ENCODE measurements at places on chromosomes 5 and 9.

DNA sequence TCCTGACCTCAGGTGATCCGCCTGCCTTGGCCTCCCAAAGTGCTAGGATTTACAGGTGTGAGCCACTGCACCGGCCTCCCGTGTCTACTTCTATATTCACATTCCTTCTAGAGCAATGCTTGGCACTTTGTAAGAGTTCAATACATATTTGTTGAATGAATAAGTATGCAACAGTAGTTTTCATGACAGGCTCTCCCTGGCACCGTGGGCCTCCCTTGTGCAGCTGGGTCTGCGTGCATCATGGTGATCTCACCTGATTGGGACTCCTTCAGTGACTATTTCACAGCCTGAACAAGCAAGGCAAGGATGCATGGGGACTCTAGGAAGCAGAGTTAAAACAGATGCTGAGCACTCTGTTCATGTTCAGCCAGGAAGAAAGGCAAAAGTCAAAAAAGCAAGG lies 6.8 kb upstream of the ZBTB34 start:
- DNase-seq = no peak

DNA sequence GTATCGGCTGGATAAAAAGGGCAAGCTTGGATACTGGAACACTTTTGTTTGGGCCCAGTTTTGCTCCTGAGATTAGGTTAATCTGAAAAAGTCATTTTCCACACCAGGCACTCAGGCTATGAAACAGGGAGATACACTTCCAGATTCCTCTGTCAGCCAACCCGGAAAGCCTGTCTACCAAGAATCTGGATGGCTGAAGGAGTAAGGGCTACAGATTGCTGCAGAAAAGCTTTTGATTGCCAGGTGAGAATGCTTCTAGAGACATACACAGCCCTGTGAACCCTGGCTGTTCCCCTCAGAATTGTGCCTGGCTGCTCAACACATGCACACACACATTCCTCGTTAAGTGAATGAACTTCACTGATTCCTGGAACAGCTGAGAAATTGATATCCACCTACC lies 114.4 kb downstream of the PSD2 start:
- DNase-seq = no peak

- DNase-seq = no peak
Measured at GRCh38 chr5:96790961-96791504, 16.7 kb downstream of the ERAP1 start.

DNA sequence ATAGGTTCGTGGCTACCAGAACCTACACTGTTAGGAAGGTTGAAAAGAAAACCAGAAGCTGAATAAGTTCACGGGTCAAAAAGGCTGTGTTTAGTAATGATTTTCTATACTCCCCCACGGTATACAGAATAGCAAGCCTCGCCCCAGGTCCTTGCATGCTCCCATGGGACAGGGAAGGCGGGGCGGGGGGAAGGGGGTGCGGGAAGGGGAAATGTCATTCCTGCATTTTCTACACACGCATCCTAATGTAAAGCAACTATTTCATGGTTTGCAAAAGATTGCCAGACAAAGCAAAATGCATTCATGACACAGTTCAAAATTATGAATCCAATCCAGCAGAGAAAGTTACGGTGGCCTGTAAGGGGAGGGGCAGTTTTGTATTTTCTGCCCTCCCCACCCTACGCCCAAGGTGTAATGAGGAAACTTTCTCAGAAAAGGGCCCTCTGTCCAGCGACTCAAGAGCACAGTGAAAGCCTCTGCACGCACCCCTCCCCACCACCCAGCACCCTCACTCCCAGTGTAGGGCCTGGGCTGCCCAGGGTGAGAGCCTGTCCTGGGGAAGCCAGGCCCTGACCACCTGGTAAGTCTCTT lies 105.2 kb downstream of the ROR2 start:
- no peak for DNase-seq

DNA sequence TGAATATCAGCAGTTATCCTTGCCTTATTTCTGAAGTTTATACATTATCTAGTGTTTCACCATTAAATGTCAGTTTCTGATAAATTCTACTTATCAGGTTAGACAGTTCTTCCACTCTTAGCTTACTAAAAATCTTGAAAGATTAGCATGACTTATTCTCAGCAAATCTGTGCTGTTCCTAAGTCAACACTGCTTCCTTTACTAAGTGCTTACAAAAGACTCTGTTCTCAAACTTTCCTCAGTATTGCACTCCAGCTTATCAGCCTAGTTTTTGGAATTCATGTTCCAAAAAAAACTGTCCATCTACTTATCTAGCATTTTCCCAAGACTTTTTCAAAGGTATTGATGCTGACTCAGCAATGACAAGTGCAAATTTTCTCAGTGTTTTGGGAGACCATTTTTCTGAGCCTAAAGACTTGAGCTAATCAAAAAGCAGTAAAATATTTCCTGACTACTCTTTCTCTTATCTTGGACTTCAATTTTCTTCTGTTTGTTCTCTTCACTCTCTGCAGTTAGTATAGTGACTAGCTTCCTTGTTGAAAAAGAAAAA lies 61.1 kb upstream of the FRRS1L start:
- no peak for DNase-seq

DNA sequence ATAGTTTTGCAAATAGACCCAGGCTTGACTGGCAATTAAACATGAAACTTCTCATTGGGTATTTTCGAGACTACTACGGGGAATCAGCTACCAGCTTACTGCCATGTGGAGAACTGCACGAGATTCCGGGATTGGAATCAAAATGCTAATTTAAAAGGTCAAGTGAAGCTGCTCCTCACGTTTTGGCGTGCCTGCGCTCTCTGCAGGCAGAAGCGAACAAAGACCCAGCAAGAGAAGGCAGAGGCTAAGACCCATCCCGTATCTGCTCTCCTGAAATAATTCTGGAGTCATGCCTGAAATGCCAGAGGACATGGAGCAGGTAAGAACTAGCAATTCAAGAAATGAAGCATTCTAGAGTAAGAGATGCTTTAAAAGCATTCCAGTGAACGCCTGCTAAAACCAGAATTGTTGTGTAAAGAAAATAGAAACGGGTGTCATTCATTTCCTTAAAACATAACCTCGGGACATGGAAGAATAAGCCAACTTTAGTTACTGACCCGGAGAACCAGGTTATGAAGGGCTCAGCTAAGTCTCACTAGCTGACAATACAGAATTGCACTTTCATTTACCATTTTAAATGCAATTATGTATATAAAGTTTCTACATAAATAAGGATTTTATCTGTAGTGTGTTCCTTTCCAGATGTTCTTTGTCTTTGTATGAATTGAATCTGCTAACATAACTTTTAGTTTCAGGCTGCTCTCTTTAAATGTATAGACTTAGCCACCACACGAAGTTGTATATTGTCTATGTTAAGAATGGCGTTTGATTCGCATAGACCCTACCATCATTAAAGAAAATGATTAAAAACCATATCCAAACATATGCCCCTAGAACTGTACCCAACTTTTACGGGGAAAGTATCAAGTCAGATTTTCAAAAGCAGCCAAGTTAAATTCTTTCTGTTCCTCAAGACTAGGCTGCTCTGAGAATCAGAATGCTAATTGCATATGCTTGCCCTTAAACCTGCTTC lies 2.0 kb upstream of the MAT2B start:
- DNase-seq = peak; percentile 74

- no peak for DNase-seq
Measured at GRCh38 chr5:136285096-136285855, 80.1 kb downstream of the TRPC7 start.

DNA sequence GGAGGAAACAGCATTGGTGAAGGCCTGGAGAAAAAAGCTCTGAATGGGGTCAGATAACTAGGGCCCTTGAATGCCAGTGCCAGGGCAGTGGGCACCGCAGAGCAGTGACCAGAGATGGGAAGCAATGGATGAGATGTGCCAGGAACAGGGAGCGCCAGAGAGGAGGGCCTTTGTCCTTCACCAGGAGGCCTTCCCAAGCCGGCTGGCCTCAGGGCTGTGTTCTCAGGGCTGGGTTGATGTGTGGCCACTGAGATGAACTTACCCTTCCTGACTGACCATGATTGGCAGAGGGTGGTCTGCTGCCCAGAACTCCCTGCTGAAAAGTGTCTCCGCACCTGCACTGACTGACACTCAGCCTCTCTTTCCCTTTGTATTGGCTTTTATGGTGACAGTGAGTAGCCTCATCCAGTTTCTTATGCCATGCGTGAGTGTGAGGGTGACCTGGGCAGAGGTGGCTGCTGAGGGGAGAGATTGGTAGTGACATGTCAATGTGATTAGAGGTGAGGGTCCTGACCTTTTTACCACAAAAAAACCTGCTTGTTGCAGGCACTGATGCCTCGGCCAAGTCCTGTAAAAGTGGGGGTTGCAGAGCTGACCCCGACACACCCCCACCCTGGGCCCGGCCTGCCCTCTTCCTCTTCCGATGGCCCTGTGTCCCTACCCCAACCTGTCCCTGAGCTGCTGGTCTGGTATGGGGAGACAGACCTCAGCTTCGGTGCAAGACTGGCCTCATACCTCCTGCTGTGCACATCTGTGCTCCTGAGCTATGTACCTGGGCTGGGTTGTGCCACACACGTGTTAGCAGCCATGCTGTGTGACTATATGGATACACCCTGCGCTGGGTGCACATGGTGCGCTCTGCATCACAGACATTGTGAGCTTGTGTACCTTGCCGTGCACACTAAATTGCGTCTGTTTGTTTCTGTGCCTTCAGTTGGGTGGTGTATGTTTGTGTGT lies 57.1 kb upstream of the PSD2 start:
- DNase-seq = no peak

Measured in GDM1 (cell line).